Adrenal gland (tissue), 19 donors: ENCODE measurements at places on chromosomes 4 and X. TPM values are rescaled to one million over a fixed set of nuclear protein-coding genes. Genes with fewer than 3 reads are reported as not detected.
A peak's percentile ranks its signal among the peaks of the same experiment; 100 is the strongest.

GRCh38 chr4:23614284-23614892 is 275.5 kb downstream of the PPARGC1A start:
- no peaks in the 10 kb centered on the region for H3K4me1 ChIP-seq
- no peaks in the 10 kb centered on the region for H3K27me3 ChIP-seq
- H3K36me3 ChIP-seq: no peaks in the 10 kb centered on the region
- H3K4me3 ChIP-seq: no peak overlapping the region

Gene UGT2B28
- not detected for total RNA-seq

GRCh38 chrX:37905436-37906147 is 58.2 kb upstream of the DYNLT3 start:
- H3K4me1 ChIP-seq: no peaks in the 10 kb centered on the region
- H3K36me3 ChIP-seq: no peaks in the 10 kb centered on the region
- no peak overlapping the region for H3K27ac ChIP-seq
- DNase-seq: peak; percentile 48
- peak overlapping the region; percentile 58 for H3K4me3 ChIP-seq

DNA sequence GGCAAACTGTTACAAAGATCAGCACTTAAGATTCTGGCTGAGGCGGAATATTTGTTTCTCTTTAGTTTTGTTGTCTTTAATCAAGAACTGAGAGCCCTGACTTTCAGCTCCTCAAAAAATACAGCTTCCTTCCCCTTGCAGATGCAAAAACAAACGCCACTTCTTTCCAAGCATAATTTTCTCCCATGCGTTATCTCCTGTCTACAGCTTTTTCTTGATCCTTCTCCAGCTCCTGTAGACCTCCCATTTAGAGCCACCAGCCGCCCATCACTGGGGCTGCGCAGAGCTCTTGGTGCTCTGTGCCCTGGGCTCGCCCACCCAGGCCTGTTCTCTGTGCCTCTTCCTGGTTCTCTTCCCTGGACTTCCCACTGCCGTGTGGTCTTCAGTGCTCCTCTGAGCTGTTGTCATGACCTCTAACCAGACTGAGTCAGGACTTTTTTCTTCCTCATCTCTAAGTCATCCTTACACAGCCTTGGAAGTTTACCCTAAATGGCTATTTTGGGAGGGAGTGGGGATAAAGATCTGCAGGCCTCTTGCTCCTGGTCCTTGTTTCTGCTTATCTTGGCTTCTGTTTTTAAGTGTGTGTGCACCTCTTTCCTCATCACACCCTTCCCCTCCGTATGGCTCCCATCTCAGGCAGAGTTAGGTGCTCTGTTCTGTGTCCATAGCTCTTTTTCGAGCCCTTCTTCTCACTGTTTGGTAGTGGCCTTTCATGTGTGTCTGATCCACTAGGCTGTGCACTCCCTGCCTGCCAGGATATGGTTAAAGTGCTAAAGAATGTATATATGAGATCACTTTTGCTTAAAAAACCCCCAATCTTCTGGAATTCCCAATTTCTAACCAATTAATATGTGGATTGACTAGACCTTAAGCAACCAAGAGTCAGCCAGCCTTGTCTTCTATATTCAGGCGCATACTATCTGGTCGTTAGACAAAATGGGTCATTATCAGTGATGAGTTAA is 122.5 kb downstream of the PTTG2 start:
- no peak for DNase-seq
- no peak overlapping the region for H3K27ac ChIP-seq
- no peaks in the 10 kb centered on the region for H3K27me3 ChIP-seq
- H3K4me3 ChIP-seq: no peak overlapping the region
- peaks cover 61% of the 10 kb centered on the region for H3K4me1 ChIP-seq

Gene CDKL5
- total RNA-seq: 10.0 TPM

Gene TBX22
- not detected for total RNA-seq

- no peaks in the 10 kb centered on the region for H3K36me3 ChIP-seq
- no peaks in the 10 kb centered on the region for H3K4me1 ChIP-seq
- DNase-seq: peak; percentile 10
- H3K4me3 ChIP-seq: no peak overlapping the region
- no peaks in the 10 kb centered on the region for H3K27me3 ChIP-seq
- no peak overlapping the region for H3K27ac ChIP-seq
Measured at GRCh38 chr4:54440394-54441136, 211.5 kb downstream of the PDGFRA start.

DNA sequence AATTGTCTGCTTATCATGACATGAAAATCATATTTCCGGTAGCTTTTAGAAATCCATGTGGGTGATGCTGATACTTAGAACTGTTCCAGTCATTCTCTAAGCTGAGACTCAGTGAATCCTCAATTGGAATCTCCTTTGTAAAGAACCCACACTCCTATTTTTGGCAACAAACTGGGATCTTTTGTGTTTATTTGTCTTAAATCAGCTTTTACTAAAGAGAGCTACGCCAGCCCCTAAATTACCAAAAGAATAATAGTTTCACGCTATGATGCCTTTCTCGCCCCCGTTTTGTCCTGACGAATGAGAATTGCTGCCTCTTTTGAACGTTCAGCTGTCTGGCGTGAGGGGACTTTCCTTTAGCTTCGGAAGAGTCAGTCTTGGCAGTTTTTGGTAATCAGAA is 195.9 kb downstream of the SHOX start:
- H3K4me3 ChIP-seq: no peak overlapping the region
- no peaks in the 10 kb centered on the region for H3K27me3 ChIP-seq
- DNase-seq: no peak
- H3K36me3 ChIP-seq: no peaks in the 10 kb centered on the region
- H3K27ac ChIP-seq: no peak overlapping the region
